ENCODE measurements at places on chromosomes 1 and 21. TPM values are rescaled to one million over a fixed set of nuclear protein-coding genes. Genes with fewer than 3 reads are reported as not detected.
A peak's percentile ranks its signal among the peaks of the same experiment; 100 is the strongest.

GUCA2B gene
- total RNA-seq: not detected

GRCh38 chr1:63983391-63984256 is 209.8 kb downstream of the ROR1 start:
- no peak for DNase-seq

ZC3H11A gene
- 59.2 TPM for total RNA-seq

PGLYRP4 gene
- total RNA-seq: not detected

DNA sequence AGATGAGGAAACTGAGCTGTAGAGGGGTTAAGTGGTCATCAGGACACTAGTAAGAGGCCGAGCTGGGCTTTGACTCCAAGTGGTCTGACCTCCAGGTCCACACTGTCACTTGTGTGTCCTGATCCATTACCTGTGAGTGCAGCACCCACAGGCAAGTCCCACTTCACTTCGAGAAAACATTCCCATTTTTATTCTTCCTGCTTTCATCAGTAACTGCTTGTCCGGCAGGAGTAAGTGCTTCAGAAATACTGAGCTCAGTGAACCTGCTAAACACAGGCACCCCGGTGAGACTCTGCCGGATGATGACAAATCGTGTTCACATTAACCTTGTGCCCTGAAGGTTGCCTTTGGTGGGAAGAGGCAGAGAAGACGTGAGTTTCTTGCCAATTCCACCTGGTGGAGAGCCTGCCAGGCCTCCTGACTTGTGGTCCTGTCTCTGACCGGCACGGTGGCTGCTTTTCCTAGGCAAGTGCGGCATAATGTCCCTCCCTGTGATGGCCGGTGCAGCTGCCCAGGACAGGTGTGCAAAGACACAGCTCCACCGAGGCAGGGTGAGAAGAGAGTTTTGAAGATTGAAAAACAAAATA is 29.4 kb downstream of the ZBTB18 start:
- no peak for DNase-seq

HSD3B1 gene
- not detected for total RNA-seq

- DNase-seq: no peak
Measured at GRCh38 chr21:43736224-43736883, 17.4 kb downstream of the PDXK start.

STUM gene
- total RNA-seq: not detected

FALEC gene
- total RNA-seq: not detected

OPN3 gene
- 10.9 TPM for total RNA-seq

TRAF3IP3 gene
- not detected for total RNA-seq

PRKAA2 gene
- total RNA-seq: 0.07 TPM

DNA sequence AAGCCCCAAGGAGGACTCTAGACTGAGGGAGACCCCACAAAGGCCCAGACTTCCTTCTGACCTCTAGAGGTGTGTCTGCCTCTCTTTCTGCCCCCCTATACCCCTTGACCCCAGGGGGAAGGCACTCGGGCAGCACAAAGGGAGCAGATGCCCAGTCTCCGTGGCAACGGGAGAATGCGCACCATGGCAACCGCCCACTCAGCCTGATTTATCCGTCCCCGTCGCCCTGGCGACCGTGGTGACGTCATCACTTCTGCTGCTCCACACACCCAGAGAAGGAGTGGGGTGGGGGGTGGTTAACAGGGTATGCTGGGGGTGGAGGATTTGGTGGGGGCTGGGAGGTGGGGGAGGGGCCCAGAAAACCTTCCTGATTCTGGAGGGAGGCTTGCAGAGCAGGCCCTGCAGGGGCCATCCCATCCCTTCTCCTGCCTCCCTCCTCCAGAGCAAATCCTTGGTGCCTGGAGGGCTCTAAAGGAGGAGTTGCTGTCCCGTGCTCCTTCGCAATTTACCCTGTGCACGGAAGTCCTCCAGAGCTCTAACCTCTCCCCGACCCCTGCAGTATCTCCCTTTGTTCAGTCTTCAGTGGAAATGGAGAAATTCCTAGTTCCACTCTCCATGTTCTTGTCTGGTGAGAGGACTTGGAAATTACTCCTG is 6.3 kb downstream of the CELF3 start:
- DNase-seq: peak; percentile 12

OR2T2 gene
- not detected for total RNA-seq

GRCh38 chr1:90841473-90841872 is 124.4 kb upstream of the BARHL2 start:
- no peak for DNase-seq

ADORA1 gene
- 0.46 TPM for total RNA-seq

GIPC2 gene
- 0.56 TPM for total RNA-seq

FCRL2 gene
- not detected for total RNA-seq

SLC35F3 gene
- total RNA-seq: 0.53 TPM

PKLR gene
- total RNA-seq: not detected

FMO3 gene
- total RNA-seq: not detected

SMPDL3B gene
- not detected for total RNA-seq

DNA sequence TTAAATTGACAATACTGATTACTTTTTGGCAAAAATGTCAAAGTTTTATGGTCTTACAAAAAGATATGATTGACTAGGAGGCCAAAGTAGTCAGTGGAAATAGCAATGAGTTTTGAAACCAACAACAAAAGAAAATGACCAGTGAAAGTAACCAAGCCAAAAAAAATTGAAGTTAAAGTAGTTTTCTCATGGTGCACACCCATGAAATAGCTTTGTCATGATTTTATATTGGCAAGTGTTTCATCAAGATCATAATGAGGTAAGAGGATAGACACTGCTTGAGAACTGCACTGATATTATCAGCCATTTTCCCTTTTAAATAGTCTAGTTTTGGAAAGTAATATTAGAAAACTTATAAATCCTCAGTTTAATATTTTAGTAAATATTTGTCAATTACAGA is 206.2 kb upstream of the ADAMTS5 start:
- DNase-seq: no peak

DNA sequence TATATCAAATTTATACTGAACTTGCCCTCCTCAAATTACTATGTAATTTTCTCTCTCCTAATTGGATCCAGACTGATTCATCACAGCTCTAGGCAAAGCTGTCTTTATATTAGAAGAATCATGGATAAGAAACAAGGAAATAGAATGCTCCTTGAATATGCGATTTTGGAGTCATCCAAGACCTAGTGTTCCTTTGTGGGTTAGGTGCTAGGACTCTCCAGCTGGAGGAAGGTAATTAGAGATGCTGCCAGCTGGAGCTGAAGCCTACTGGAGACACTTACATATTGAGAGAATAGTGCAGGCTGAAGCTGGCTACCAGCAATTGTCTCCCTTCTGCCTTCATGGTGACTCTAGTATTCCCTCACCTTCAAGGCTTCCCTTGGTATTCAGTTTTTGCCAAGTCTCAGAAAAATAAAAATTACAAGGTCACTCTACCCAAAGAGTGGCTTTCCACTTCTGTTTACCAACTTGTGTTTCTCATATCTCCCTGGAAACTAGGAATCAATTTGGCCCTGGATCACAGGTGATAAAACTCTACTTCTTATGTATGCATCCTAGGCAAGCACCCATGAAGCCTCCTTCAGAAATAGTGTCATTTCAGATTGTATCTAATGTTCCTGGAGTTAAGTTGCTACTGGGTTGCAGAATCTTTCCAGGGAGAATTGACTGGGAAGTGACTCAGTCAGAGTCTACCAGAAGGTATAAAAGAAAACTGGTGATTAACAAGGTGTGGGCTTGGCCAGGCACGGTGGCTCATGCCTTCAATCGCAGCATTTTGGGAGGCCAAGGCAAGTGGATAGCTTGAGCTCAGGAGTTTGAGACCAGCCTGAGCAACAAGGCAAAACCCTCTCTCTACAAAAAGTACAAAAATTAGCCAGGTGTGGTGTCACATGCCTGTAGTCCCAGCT is 24.4 kb upstream of the DOCK7 start:
- no peak for DNase-seq

DNA sequence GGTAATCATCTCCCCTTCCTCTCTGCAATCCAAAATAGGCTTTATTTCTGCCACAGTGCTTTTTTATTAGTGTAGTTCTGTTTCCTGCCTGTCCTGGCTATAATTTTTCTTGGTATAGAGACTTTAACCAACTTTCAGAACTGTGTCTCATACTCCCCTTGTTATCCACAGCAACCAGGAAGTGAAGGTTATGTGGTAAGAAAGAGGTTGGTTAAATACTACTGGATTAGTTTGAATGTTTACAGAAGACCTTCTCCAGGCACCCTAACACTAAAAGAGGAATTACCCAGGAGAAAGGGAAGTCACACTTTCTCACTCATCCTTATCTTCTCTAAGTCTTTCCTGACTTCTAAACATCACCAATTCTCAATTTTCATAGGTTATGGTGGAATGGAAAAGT is 17.8 kb upstream of the TNFSF4 start:
- no peak for DNase-seq

GRCh38 chr1:96374076-96374762 is 347.4 kb upstream of the PTBP2 start:
- peak; percentile 6 for DNase-seq

DNA sequence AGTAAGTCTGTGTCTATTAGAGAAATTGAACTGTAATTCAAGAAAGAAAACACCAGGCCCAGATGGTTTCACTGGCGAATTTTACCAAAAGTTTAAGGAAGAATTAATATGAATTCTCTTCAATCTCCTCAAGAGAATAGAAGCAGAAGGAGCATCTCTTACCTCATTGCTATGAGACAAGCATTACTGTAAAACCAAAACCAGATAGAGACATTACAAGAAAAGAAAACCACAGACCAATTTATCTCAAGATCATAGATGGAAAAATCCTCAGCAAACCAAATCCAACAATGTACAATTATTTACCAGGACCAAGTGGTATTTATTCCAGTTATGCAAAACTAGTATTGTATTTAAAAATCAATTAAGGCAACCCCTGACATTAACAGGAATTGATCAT is 160.6 kb downstream of the LIPI start:
- DNase-seq: no peak

GRCh38 chr1:98887507-98887906 is 117.2 kb downstream of the PLPPR5 start:
- no peak for DNase-seq

DNA sequence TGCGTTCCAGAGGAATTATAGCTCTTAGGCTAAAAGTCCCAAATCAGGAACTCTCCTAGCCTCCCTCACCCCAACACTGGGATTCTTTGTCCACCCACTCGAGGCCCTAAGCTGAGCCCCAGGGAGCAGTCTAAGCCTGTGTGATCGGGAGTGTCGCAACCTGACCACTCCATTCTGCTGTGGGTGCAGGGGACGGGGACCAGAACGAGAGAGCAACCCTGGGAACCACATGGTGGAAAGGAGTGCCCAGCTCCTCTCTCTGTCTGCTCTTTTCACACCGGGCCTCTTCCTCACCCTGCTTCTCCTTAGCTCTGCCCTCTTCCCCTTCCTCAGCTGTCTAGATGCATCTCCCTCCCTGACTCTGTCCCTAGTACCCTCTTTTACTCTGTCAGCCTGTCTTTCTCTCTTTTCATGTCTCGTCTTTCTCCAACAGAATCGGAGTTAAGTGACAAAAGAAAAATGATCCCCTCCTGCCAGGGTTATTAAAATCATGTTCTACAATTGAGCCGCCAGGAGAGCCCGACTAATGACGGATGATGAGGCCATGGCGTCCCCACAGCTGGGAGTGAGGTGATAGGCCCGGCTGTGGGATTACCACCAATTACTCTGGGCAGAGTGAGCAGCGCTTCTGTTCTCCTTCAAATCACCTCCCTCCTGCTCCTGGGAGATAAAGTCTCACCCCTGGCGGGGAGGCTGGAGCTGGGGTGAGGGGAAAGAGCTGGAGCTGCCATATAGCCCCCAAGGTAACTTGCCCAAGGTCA is 34.5 kb upstream of the CSF3R start:
- DNase-seq: no peak

KCNE2 gene
- total RNA-seq: not detected

LCE1C gene
- not detected for total RNA-seq

DNA sequence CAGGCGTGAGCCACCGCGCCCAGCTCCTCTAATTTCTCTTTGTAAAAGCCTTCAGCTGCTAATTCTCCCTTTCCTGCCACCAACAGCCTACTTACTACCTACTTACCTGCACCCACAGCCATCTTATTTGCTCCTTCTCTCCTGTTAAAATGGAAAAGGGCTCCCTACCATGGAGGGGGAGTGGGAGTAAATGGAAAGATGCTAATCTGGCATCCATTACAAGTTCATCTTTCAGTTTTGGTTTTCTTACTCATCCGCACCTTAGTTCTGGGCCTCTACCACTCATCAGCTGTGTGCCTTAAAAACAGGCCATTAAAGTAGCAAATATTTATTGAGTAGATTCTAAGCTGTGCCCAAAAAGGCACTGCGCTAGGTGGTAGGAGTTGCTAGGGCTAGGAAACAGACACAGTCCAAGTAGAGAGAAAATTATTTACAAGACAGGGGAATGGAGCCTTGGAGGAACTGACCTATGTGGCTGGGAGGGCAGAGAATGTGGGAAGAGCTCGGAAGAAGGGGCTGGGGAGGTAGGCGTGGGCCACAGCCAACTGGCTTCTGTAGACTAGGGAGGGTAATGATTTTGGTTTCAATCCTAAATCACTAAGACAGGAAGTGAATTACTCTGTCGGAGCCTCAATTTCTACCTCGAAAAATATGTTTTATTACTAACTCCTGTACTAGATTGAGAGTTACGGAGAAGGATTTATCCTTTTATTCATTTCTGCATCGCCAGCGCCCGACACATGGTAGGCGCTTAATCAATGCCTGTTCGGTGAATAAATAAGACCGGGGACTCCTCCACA is 685 bp upstream of the DDI2 start:
- DNase-seq: no peak

LIN9 gene
- total RNA-seq: 4.8 TPM

- no peak for DNase-seq
Measured at GRCh38 chr1:3373175-3373574, 81.3 kb upstream of the ARHGEF16 start.

DNA sequence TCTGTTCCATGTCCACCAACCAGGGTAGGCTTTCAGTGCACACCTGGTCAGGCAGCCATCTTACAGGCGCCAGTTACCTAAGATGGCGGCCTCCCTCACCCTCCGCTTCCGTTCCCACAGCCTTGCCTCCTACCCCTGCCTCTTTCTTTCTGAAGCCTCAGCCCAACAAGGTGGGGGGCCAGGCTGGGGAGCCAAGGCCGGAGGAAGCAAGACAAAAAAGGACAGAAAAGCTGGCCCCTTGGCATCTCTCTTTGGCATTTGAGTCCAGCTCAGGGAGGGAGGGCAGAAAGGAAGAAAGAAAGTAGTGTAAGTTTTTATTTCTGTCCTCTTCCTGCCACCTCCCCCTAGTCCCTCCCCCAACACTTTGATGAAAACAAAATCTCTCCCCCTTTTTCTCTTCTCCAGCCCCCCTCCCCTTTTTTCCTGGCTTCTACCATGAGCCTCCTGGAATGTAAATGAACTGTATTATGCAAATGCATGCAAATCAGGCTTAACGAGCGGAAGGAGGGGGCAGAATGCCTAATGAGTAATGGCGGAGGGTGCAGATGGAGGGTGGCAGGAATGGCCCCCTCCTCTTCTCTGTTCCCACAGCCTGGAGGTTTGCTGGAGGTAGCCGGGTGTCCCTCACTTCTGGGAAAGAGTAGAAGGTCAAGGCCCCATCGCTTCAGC is 43.8 kb downstream of the RHBG start:
- DNase-seq: no peak
